Hepatic stellate cell (primary cell): ENCODE measurements at places on chromosomes 16 and 17.

DNA sequence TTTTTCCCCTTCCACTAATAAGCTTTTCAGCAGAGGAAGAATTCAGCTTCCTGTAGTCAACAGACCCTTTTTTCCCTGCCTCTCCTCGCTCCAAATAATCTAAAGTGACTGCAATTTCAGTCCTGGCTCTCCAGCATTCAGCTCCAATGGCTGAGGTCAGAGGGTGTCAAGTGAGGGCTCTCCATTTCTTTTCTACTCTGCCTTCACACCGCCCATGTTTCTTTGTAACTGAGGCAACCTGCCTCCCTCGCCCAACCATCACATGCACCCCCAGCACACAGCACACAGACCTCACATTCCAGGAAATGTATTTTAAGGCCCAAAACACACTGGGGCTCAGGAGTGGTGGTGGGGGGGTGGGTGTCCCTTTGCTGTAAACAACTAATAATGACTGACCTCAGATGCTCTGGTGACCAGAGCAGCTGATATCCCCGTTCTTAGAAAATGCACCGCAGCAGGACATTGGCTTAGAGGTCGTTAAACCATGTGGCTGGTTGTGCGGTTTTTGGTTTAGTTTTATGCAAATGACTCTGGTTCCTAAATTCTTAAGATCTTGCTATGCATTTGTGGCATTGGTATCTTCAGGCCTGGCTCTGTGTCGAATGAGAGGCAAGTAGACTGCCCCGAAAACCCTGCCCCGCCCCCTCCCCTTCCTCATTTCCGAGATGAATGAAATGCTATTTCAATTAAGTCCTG is 203.6 kb downstream of the ZFHX3 start:
- no peak for DNase-seq

GRCh38 chr16:14249291-14250032 is 178.3 kb downstream of the MRTFB start:
- DNase-seq = peak; percentile 32

DNA sequence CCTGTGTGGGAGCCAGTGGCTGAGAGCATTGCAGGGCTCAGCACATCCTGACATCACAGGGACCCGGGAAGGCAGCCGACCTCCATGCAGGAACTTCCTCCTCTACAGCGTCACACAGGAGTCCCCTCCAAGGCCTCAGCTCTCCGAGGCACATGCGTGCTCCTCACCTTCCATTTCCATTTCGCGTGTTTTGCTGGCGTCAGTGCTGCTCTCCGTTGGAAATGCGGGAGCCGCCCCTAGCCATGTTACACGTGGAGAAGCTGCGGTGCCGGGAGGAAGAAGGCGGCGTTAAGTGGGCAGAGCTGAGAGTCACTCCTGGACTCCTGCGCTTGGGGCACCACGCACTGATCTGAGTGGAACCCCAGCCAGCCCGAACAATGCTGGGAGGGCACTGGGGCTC is 25.2 kb upstream of the CRISPLD2 start:
- DNase-seq = no peak

DNA sequence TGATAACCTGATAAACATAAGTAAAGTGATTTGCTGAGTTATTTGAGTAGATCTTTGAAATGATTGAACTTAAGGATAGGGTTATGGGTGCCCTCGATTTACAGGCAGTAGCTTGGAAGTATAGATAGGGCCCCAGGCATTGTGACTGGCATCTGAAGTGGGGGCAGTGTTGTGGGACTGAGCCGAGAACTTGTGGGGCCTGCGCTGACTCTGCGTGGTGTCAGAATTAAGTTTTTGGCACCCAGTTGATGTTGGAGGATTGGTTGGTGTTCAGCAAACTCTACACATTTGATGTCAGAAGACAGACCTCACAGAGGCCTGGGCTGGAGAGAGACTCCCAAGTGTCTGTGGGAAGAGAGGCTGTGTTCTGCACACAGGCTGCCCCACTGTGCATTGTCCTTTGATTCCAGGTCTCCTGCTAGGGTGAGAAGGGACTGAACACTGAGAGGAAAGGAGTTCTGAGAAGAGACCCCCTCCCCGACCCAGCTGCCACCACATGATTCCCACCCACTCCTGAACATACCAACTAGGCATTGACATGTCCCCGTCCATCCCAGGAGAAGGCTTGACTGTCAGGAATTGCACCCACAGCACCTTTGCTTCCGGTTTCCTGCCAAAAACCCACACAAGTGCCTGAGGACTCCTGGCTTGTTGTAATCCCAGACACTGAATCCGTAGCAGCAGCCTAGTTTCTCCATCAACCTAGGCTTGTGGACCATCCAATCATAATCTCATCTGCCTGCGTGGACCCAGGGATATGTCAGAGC is 4.5 kb downstream of the ZNF267 start:
- DNase-seq = no peak

- no peak for DNase-seq
These were observed 80.9 kb upstream of the MTMR4 start for GRCh38 chr17:58595194-58595792.

DNA sequence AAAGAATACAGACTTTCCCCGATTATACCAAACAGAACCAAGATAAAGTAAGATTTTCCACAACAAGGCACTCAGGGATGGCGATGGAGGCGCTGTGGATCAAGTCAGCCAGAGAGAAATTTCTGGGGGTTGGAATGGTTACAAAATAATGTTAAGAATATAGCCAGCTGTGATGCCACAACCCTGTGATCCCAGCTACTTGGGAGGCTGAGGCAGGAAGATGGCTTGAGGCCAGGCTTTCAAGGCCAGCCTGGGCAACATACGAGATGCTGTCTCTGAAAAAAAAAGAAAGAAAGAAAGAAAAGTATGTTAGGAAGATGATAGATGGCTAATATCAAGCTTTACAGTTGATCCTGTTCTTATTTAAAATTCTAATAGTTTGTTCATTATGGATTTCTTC is 10.6 kb upstream of the ALOX12 start:
- DNase-seq = no peak

GRCh38 chr16:12166271-12166670 is 189.7 kb downstream of the SNX29 start:
- no peak for DNase-seq

DNA sequence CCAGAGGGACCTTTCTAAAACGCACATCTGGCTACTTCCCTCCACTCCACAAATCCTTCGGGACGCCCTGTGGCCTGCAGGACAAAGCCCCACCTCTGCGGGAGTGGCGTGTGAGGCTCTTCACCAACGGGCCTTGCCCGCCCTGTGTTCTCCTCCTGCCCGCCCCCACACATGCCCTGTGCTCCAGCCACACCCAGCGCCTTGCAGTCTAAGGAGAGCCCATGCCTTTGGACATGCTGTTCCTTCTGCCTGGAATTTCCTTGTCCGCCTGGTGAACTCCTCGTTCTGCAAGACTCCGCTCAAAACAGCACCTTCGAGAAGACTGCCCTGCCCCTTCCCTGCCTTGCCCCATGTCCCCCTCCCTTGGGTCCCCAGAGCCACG is 7.4 kb downstream of the ELOB start:
- DNase-seq = no peak

DNA sequence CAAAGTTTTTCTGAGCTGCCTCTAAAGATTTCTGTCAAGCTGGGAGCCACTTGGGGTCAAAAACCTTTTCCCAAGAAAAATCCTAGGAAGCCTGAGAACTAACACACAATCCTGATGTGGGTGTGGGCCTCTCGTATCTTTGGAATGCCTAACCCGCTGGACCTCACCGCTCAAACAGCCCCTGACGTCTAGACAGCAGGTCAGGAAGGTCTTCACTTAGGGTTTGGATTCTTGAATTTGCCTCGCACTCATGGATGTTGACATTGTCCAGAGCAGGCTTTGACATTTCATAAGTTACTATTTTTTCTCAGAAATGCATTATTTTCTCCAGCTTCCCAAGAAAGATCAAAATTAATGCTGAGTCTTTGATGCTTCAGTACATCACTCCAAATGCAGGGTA is 18.9 kb downstream of the TEX2 start:
- DNase-seq = peak; percentile 79

- DNase-seq = no peak
These were observed 11.0 kb upstream of the CAPNS2 start for GRCh38 chr16:55555436-55555835.

DNA sequence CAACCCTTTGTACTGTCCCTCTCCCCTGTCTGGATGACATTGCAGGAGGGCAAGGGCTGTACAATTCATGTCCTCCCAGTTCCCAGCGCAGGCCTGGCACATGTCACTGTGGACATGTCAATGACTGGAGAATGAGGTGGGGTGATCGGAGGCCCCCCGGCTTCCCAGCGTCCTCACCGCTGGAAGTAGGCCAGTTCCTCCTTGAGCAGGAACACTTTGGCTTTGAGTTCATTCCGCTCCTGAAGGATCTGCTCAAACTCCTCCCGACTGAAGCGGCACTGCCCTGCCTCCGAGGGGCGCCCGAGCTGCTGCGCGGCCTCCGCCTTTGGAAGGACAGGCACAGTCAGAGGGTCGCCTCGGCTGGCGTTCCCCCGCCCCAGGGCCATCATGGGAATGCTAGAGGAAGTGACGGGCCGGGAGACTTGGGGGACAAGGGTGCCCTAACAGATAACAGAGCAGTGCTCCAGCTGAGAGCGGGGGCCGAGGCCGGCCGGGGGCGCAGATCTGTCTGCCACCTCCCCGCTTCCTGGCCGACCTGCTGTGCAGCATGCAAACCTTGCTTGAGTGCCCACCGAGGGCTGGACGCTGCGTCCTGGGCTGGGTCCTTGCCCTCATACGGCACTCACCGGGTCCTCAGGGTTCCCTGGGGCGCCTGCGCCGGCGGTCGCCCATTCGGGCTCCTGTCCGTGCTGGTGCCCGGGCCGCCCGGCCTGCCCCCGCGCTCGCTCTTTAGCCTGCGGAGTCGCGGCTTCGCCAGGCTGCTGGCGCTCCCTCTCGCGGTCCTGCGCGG is 1.3 kb downstream of the RILP start:
- no peak for DNase-seq

DNA sequence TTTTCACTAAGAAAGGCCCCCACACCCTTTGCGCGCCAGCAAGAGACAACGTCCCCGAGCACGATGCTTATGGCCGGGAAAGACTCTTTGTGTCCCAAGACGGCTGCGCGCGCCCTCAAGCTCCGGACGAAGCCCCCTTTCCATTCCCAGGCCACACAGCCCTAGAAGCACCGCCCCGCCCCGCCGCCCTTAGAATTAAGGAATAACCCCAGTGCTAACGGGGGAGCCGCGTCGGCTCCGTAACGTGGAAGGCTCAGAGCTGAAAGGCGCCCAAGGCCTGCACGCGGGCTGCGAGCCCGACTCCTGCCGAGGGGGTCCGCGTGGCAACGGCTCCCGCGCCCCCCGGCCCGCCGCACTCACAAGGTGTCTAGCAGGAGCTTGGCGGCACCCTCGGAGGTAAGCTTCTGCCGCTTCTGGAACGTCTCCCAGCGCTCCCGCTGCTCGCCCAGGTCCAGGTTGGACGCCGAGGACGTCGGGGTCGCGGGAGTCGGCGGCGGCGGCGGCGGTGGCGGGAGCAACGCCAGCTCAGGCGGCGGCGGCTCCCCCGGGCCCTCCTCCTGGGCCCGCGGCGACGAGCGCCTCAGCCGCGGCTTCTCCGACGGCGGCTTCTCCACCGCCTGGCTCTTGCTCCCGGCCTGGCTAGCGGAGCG is 477 bp downstream of the CENPV start:
- DNase-seq = peak; percentile 29
